Spleen (tissue), 13 donors: ENCODE measurements at places on chromosomes 11 and 22. TPM values are rescaled to one million over a fixed set of nuclear protein-coding genes. Genes with fewer than 3 reads are reported as not detected.

GRCh38 chr11:44338698-44339529 is 29.0 kb upstream of the ALX4 start:
- no peaks in the 10 kb centered on the region for H3K36me3 ChIP-seq
- no peak for DNase-seq
- H3K4me1 ChIP-seq = no peaks in the 10 kb centered on the region
- H3K4me3 ChIP-seq = no peak overlapping the region
- no peak overlapping the region for H3K27ac ChIP-seq

GRCh38 chr11:82828472-82828871 is 71.8 kb downstream of the PRCP start:
- no peaks in the 10 kb centered on the region for H3K4me1 ChIP-seq
- no peak overlapping the region for H3K4me3 ChIP-seq
- H3K36me3 ChIP-seq = no peaks in the 10 kb centered on the region
- H3K27me3 ChIP-seq = no peaks in the 10 kb centered on the region

DNA sequence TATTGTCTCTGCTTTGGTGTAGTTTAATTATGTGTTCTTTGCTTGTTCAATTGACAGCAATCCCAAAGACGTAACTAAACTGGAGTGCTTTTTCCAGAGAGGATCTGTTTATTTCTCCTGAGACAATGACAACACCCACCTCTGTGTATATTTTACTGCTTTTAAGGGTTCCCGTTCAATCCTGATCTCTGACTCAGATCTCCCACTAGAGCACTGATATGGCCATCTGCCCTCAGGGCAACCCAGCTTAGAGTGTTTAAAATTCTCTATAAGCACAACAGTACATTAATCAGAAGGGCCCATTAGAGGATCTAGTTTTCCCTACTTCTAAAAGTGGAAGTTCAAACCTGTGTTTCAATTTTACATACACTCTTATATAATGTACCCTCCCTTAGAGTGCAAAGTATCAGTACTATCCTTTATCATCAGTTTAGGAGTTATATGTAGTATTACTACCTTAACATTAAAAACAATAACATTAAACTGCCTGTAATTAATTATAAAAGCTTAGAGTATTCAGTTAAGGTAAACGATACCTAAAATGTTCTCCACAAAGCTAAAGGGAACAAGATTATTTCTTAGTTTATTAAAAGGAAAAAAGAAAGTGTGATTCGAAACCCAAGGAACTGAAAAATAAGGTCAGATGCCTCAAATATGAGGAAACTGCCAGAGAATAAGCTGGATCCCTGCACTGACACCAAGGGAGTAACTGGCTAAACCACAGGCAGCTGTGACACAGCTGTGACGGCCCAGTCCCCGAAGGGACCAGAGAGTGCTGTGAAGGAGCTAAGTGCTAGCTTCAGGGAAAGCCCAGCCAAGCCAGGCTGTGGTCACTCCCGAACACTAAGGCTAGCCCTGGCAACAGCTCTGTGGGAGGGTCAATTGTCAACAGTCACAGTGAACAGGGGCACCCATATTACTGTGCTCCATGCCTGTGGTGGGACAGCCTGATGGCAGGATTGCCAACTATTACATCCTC is 15.2 kb downstream of the UFD1 start:
- H3K27ac ChIP-seq = no peak overlapping the region
- H3K27me3 ChIP-seq = no peaks in the 10 kb centered on the region
- H3K36me3 ChIP-seq = peaks cover 94% of the 10 kb centered on the region
- H3K4me3 ChIP-seq = no peak overlapping the region
- no peaks in the 10 kb centered on the region for H3K4me1 ChIP-seq

Gene CSNK2A3
- polyA plus RNA-seq = 0.10 TPM

- DNase-seq = no peak
- no peak overlapping the region for H3K27ac ChIP-seq
- no peaks in the 10 kb centered on the region for H3K4me1 ChIP-seq
- no peak overlapping the region for H3K4me3 ChIP-seq
- no peaks in the 10 kb centered on the region for H3K27me3 ChIP-seq
These were observed 31.3 kb downstream of the ABCC8 start for GRCh38 chr11:17445240-17445795.

Gene MAPK12
- 6.9 TPM for polyA plus RNA-seq

DNA sequence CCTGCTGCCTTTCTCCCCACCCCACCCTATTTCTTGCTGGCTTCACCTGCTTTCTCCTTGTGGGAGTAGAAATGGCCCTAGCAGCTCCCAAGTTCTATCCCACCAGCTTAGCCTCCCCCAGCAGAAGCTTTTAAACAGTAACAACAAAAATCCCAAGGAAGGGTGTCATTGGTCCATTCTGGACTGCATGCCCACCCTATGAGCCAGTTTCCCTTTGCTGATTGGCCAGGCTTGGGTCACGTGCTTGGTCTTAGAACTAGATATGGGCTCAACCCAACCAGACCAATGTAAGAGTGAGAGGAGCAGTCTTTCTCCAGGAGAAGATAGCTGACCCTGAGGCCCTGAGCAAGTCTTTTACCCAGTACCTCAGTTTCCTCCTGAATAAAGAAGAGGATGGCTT is 2.3 kb downstream of the MTFP1 start:
- no peaks in the 10 kb centered on the region for H3K36me3 ChIP-seq
- no peaks in the 10 kb centered on the region for H3K27me3 ChIP-seq
- H3K27ac ChIP-seq = no peak overlapping the region
- no peak for DNase-seq
- no peak overlapping the region for H3K4me3 ChIP-seq
- peaks cover 35% of the 10 kb centered on the region for H3K4me1 ChIP-seq

DNA sequence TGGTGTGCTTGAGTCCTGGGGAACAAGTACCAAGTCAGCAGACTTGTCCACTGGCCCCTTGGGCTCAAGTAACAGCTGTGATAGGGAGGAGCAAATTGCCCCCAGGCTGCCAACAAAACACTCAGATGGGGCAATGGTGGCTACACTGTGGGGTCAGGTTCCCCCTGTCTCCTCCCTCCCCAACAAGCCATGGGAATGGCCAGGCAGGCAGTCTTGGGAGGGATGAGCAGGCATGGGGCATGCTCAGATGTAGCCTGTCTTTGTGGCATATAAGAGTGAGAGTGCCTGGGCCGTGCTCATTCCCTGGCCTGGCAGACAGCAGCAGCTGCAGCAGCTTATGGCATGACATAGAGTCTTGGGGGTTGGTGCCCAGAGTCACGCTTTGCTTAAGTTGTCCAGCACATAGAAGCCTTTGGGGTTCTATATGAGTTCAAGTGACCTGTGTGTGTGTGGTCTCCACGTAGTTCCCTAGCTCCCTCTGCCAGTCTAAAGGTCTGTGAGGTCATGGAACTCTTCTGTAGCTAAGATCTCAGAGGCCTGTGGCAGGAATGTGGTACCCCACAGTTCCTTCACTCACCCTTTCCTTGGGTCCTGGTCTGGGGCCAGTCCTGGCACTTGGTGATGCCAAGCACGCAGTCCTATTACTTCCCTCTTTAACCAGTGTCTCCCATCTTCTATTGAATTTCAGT is 44.7 kb downstream of the BIRC2 start:
- DNase-seq = no peak
- H3K4me1 ChIP-seq = no peaks in the 10 kb centered on the region

Gene OR2D2
- not detected for polyA plus RNA-seq

DNA sequence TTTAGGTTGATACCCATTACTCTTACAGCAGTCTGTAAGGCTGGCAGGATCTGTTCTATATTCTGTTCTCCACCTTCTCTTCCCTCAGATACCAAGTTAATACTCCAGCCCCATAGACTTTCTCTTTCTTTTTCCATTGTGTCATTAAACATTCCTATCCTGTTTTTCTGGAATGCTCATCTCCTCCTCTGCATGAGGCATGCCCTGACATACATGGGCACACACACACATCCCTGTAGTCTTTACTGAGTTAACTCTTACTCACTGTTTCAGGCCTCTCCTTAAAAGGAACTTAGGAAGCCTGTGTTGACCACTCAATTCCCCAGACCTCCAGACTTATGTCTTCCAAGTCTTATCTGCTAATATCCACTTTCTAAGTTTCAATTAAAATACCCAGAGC is 476.8 kb downstream of the METTL15 start:
- no peaks in the 10 kb centered on the region for H3K27me3 ChIP-seq
- no peaks in the 10 kb centered on the region for H3K4me1 ChIP-seq
- H3K27ac ChIP-seq = no peak overlapping the region
- H3K4me3 ChIP-seq = no peak overlapping the region
- no peak for DNase-seq

Gene OR5B2
- 0.08 TPM for polyA plus RNA-seq

DNA sequence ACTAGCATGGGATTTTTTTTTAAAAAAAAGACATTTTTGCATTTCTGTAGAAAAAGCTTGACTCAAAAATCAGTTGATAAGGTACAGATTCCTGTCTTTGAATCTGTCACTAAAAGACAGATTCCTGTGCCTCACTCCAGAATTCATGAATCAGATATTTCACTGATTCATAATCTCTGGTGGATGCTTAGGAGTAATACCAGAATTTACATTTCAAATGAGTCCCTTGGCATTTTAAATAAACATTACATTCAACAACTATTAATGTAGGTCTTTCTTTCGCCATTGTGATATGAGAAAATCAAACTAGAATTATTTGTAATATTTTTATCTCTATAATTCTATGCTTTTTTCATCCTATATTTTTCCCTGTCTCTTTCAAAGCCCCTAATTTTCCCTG is 128.3 kb downstream of the APIP start:
- no peak overlapping the region for H3K4me3 ChIP-seq
- no peaks in the 10 kb centered on the region for H3K36me3 ChIP-seq
- H3K27me3 ChIP-seq = no peaks in the 10 kb centered on the region
- no peaks in the 10 kb centered on the region for H3K4me1 ChIP-seq
- DNase-seq = no peak

DNA sequence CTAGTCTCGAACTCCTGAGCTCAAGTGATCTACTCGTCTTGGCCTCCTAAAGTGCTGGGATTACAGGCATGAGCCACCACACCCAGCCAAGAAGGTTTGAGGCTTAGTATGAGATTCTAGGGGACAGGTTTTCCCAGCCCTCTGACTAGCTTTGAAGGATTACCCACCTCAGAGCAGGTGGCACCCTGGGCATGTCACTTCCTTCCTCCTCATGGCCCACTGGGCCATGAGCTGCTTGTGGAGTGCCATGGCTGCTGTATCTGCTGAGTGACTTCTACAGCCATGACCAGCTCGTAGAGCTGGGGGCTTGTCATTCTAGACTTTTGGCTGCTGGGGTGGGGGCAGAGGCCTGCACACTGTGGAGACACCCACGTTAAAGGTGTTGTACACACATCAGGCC is 25.1 kb downstream of the TOM1 start:
- DNase-seq = no peak
- H3K36me3 ChIP-seq = peaks cover 81% of the 10 kb centered on the region
- H3K27me3 ChIP-seq = no peaks in the 10 kb centered on the region
- H3K4me3 ChIP-seq = no peak overlapping the region
- no peak overlapping the region for H3K27ac ChIP-seq
- H3K4me1 ChIP-seq = peaks cover 3% of the 10 kb centered on the region

Gene ME3
- polyA plus RNA-seq = 6.4 TPM

Gene ACR
- polyA plus RNA-seq = 1.2 TPM

Gene SOX6
- polyA plus RNA-seq = 0.12 TPM

- H3K27ac ChIP-seq = no peak overlapping the region
- H3K4me1 ChIP-seq = peaks cover 4% of the 10 kb centered on the region
- DNase-seq = no peak
- no peaks in the 10 kb centered on the region for H3K27me3 ChIP-seq
These were observed 11.2 kb upstream of the RAB3IL1 start for GRCh38 chr11:61928606-61929005.

DNA sequence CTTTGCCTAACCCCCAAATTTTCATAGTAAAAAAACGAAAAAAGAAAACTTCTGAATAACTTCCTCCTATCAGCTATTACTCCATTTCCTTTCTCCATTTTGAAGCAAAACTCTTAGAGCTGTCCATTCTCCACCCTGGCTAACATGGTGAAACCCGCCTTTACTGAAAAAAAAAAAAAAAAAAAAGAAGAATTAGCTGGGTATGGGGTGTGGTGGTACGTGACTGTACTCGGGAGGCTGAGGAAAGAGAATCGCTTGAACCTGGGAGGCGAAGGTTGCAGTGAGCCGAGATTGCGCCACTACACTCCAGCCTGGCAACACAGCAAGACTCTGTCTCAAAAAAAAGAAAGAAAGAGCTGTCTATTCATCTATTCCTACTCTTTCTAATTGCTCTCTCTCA is 11.3 kb upstream of the NXF1 start:
- H3K4me3 ChIP-seq = no peak overlapping the region
- no peaks in the 10 kb centered on the region for H3K27me3 ChIP-seq
- H3K27ac ChIP-seq = peak overlapping the region; percentile 86
- H3K36me3 ChIP-seq = peaks cover 45% of the 10 kb centered on the region
- DNase-seq = no peak

Gene PLAAT2
- polyA plus RNA-seq = not detected

- no peaks in the 10 kb centered on the region for H3K27me3 ChIP-seq
- H3K4me3 ChIP-seq = no peak overlapping the region
- no peaks in the 10 kb centered on the region for H3K4me1 ChIP-seq
These were observed 169.8 kb downstream of the NELL1 start for GRCh38 chr11:20839231-20839630.

GRCh38 chr11:30393012-30393411 is 70.1 kb downstream of the ARL14EP start:
- H3K27me3 ChIP-seq = no peaks in the 10 kb centered on the region
- H3K4me3 ChIP-seq = no peak overlapping the region
- H3K27ac ChIP-seq = no peak overlapping the region
- DNase-seq = no peak
- no peaks in the 10 kb centered on the region for H3K4me1 ChIP-seq

- H3K4me3 ChIP-seq = no peak overlapping the region
- DNase-seq = peak; percentile 51
- no peaks in the 10 kb centered on the region for H3K27me3 ChIP-seq
- no peaks in the 10 kb centered on the region for H3K4me1 ChIP-seq
- no peak overlapping the region for H3K27ac ChIP-seq
These were observed 36.4 kb upstream of the RASL10A start for GRCh38 chr22:29351891-29352290.

DNA sequence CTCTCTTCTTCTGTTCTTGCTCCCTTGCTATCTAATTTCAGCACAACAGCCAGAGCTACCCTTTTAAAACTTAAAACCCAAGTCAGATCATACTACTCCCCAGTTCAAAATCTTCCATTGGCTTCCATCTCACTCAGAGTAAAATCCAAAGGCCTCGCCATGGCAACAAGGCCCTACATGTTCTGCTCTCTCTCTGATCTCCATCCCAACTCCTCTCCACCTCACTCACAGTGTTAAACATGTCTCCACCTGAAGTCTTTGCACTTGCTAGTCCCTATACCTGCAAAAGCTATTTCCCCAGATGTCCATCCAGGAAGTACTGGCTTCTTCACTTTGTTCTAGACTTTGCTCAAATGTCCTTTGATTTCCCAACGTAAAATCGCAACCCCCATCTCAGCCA is 3.0 kb upstream of the GRAP2 start:
- no peak for DNase-seq
- no peak overlapping the region for H3K4me3 ChIP-seq
- no peaks in the 10 kb centered on the region for H3K36me3 ChIP-seq
- H3K27me3 ChIP-seq = no peaks in the 10 kb centered on the region

GRCh38 chr11:95877291-95877690 is 46.6 kb downstream of the MTMR2 start:
- H3K27me3 ChIP-seq = no peaks in the 10 kb centered on the region
- H3K4me3 ChIP-seq = no peak overlapping the region
- H3K36me3 ChIP-seq = no peaks in the 10 kb centered on the region
- no peak for DNase-seq
